ENCODE measurements at places on chromosomes 7 and 10.

DNA sequence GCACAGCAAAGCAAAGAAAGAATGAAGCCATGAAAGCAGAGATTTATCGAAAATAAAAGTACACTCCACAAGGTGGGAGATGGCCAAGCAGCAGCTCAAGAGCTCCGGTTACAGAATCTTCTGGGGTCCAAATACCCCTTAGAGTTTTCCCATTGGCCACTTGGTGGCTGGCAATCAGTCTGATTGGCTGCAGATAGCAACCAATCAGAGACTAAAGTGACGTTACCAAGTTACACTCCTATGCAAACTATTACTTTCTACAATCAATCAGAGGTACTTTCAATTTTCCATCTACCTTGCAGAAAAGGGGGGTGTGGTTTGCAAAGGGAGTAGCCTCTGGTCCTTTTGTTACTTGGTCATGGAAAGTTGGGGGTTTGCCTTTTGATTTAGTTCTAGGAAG, 58.0 kb upstream of the AUTS2 start:
- H3K27ac ChIP-seq, result no peak overlapping the region
- H3K4me3 ChIP-seq, result no peak overlapping the region
- no peaks in the 10 kb centered on the region for H3K4me1 ChIP-seq
- DNase-seq, result no peak

- H3K27me3 ChIP-seq, result no peaks in the 10 kb centered on the region
- H3K27ac ChIP-seq, result peak overlapping the region; percentile 42
- no peak for DNase-seq
- H3K4me3 ChIP-seq, result no peak overlapping the region
- H3K36me3 ChIP-seq, result peaks cover 4% of the 10 kb centered on the region
Measured at GRCh38 chr7:105450177-105450861, 61.6 kb upstream of the SRPK2 start.

GRCh38 chr7:108079648-108080591, 50.2 kb downstream of the LAMB4 start:
- H3K4me3 ChIP-seq, result no peak overlapping the region
- H3K36me3 ChIP-seq, result no peaks in the 10 kb centered on the region
- H3K27me3 ChIP-seq, result peaks cover 4% of the 10 kb centered on the region
- H3K27ac ChIP-seq, result no peak overlapping the region
- no peak for DNase-seq
- no peaks in the 10 kb centered on the region for H3K4me1 ChIP-seq

DNA sequence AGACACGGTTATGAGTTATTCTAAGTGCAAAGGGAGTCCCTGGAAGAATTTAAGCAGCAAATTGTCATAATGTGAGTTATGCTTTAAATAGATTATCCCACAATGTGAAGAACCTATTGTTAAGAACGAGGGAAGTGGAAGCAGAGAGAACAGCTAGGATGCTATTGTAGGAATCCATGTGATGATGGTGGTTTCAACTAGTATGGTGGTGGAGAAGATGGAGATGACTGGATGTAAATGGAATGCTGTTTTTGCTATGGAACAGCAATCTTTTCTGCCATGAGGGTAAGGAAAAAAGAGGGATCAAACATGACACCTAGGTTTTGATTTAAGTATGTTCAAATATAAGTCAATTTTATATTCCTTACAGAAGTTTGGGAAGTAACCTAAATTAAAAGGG, 191.3 kb downstream of the RNF133 start:
- no peaks in the 10 kb centered on the region for H3K27me3 ChIP-seq
- no peak overlapping the region for H3K27ac ChIP-seq
- H3K36me3 ChIP-seq, result no peaks in the 10 kb centered on the region
- no peaks in the 10 kb centered on the region for H3K4me1 ChIP-seq

GRCh38 chr7:37815671-37816371, 32.6 kb upstream of the NME8 start:
- H3K27ac ChIP-seq, result no peak overlapping the region
- H3K4me3 ChIP-seq, result no peak overlapping the region
- H3K4me1 ChIP-seq, result no peaks in the 10 kb centered on the region
- H3K27me3 ChIP-seq, result peaks cover 5% of the 10 kb centered on the region
- no peak for DNase-seq
- no peaks in the 10 kb centered on the region for H3K36me3 ChIP-seq

GRCh38 chr7:33243319-33243881, 114.0 kb downstream of the BBS9 start:
- no peaks in the 10 kb centered on the region for H3K36me3 ChIP-seq
- no peaks in the 10 kb centered on the region for H3K4me1 ChIP-seq
- no peaks in the 10 kb centered on the region for H3K27me3 ChIP-seq
- DNase-seq, result no peak
- H3K4me3 ChIP-seq, result no peak overlapping the region

DNA sequence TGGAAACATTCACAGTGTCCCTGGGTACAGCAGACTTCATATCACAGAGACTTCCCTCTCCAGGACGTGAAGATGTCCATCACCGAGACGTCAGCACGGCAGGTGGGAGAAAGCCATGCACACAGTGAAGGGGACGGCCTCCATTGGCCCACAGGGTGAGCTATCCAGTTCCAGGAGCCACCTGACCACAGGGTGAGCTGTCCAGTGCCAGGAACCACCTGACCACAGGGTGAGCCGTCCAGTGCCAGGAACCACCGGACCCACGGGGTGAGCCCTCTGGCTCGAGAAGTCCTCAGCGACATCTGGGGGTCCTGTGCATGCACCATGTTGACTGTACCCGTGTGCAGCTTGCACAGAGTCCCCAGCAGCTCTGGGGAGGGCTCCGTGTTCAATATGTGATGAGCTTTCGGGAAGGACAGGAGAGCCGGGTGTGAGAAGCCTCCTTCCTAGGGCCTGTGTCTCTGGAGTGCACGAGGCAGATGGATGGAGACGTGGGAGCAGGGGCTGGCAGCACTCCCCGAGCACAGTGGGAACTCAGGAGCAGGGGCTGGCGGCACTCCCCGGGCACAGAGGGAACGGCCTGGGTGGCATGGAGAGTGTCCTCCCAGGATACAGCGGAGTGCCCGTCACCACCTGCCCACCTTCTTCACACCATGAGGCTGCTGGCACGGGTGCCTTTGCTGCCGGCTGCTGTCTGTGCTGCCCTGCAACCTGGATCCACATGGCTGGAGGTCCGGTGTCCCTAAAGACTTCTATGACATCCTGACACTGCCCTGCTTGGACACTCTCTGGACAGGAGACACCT, 616.2 kb downstream of the DNAJB6 start:
- no peak overlapping the region for H3K27ac ChIP-seq
- no peak for DNase-seq
- H3K4me3 ChIP-seq, result no peak overlapping the region

GRCh38 chr7:108331971-108332370, 124.3 kb downstream of the NRCAM start:
- no peak overlapping the region for H3K27ac ChIP-seq
- no peak overlapping the region for H3K4me3 ChIP-seq
- no peaks in the 10 kb centered on the region for H3K4me1 ChIP-seq
- no peaks in the 10 kb centered on the region for H3K27me3 ChIP-seq
- no peaks in the 10 kb centered on the region for H3K36me3 ChIP-seq

GRCh38 chr7:36887233-36887632, 162.9 kb upstream of the AOAH start:
- H3K4me3 ChIP-seq, result no peak overlapping the region
- H3K27ac ChIP-seq, result no peak overlapping the region
- H3K4me1 ChIP-seq, result peaks cover 25% of the 10 kb centered on the region

DNA sequence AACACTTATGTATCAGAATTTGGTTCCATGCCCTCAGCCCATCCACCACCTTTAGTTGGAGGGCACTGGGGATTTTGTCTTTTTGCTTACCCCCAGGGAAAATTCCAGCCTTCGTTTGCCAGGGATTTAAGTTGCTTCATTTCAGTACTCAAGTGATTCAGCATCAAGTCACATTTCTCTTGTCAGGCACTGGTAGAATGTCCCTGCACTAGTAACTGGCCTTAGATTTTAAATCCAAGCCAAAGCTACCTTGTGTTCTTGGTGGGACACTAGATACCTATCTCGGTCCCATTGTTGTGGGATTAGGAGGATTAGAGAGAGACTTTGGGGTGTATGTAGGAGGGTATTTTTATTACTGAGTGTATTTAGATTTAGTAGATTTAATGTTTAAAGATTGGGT, 613.1 kb downstream of the SUGCT start:
- DNase-seq, result no peak
- H3K27ac ChIP-seq, result no peak overlapping the region
- no peaks in the 10 kb centered on the region for H3K36me3 ChIP-seq
- H3K4me3 ChIP-seq, result no peak overlapping the region

DNA sequence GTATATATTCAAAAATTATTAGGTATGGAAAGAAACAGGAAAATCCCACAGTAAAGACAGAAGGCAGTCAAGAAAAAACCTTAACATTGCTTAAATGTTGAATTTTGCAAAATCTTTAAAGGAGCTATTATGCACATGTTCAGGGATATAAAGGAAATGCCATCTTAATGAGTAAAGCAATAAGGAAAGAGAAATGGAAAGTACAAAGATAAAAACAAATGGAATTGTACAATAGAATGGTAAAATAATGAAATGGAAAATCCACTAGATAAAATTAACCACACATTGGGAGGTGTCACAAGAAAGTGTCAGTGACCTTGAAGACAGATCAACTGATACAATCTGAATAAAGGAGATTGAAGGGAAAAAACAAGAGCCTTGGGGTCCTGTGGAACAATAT, 82.0 kb downstream of the KIF20B start:
- H3K27me3 ChIP-seq, result no peaks in the 10 kb centered on the region
- no peak overlapping the region for H3K4me3 ChIP-seq
- DNase-seq, result no peak
- peaks cover 11% of the 10 kb centered on the region for H3K36me3 ChIP-seq

GRCh38 chr7:94236960-94237359, 157.7 kb upstream of the COL1A2 start:
- H3K4me3 ChIP-seq, result no peak overlapping the region
- H3K27me3 ChIP-seq, result peaks cover 2% of the 10 kb centered on the region
- H3K4me1 ChIP-seq, result no peaks in the 10 kb centered on the region
- H3K36me3 ChIP-seq, result no peaks in the 10 kb centered on the region

- H3K4me1 ChIP-seq, result no peaks in the 10 kb centered on the region
- H3K4me3 ChIP-seq, result no peak overlapping the region
- H3K27me3 ChIP-seq, result no peaks in the 10 kb centered on the region
- no peak for DNase-seq
Measured at GRCh38 chr7:78760620-78761355, 692.7 kb downstream of the MAGI2 start.

DNA sequence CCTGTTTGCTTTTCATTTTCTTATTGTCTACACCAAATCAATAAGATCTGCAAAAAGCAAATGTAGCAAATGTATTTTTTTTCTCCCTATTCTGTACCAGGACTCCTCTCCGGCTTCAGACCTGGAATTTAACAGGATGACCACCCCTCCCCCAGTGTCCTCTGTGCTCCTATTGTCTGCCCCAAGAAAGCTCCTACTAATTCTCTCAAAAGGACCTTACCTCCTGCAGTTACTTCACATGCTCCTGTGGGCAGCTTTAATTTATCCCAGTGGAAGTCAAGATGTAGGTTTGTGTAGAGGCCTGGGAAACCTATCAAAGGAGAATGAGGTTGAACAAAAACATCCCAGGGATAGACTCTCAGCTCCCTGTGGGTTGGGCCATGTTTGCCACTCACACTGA, 31.3 kb downstream of the PLXNA4 start:
- DNase-seq, result no peak
- H3K27me3 ChIP-seq, result peaks cover 11% of the 10 kb centered on the region
- peaks cover 3% of the 10 kb centered on the region for H3K36me3 ChIP-seq
- peaks cover 18% of the 10 kb centered on the region for H3K4me1 ChIP-seq

GRCh38 chr7:3482147-3482921, 181.3 kb downstream of the SDK1 start:
- no peak overlapping the region for H3K27ac ChIP-seq
- H3K36me3 ChIP-seq, result no peaks in the 10 kb centered on the region
- H3K4me3 ChIP-seq, result no peak overlapping the region
- no peak for DNase-seq
- H3K27me3 ChIP-seq, result peaks cover 13% of the 10 kb centered on the region

DNA sequence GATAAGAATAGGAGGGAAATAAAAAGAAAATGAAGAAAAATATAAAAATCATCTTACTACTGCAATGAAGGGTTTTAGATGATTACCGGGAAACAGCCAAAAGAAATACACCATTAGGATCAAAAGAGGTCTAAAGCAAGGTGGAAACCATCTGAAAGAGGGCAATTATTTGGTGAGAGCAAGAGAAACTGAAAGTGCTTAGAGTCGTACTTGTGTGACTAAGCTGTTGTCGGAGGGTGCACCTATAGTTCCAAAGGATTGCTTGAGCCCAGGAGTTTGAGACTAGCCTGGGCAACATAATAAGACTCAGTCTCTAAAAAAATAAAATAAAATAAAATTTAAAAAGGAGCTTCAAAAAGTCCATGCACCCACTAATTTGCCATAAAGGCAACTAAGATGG, 169.5 kb downstream of the DKK1 start:
- DNase-seq, result no peak
- no peaks in the 10 kb centered on the region for H3K27me3 ChIP-seq
- no peaks in the 10 kb centered on the region for H3K36me3 ChIP-seq
- no peak overlapping the region for H3K27ac ChIP-seq

- peaks cover 50% of the 10 kb centered on the region for H3K36me3 ChIP-seq
- no peaks in the 10 kb centered on the region for H3K27me3 ChIP-seq
- H3K4me1 ChIP-seq, result peaks cover 84% of the 10 kb centered on the region
Measured at GRCh38 chr10:61986788-61987492, 85.4 kb downstream of the ARID5B start.

GRCh38 chr10:2619916-2620315, 447.4 kb upstream of the PFKP start:
- H3K27me3 ChIP-seq, result no peaks in the 10 kb centered on the region
- H3K27ac ChIP-seq, result no peak overlapping the region
- H3K4me3 ChIP-seq, result no peak overlapping the region
- no peaks in the 10 kb centered on the region for H3K4me1 ChIP-seq
- H3K36me3 ChIP-seq, result no peaks in the 10 kb centered on the region

DNA sequence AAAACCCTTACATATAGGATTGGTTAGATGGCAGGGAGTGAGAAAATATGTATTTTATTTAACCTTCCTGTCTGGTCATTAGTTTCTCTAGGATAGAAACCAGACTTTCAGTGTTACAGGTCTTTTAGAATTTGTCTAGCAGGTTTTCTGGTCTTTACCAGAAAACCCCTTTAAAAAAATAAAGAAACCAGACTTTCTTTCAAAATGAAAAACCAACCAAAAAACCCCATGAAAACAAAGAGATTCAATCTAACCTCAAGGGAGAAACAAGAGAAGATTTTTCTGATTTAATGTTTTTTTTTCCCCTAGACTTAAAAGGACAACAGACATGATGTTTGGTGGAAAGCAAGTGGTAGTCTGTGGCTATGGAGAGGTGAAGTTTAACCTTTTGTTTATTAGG, 28.7 kb upstream of the STRIP2 start:
- H3K4me3 ChIP-seq, result no peak overlapping the region
- H3K27me3 ChIP-seq, result no peaks in the 10 kb centered on the region
- H3K36me3 ChIP-seq, result peaks cover 29% of the 10 kb centered on the region
- peaks cover 44% of the 10 kb centered on the region for H3K4me1 ChIP-seq

- no peaks in the 10 kb centered on the region for H3K4me1 ChIP-seq
- peaks cover 6% of the 10 kb centered on the region for H3K27me3 ChIP-seq
- H3K4me3 ChIP-seq, result no peak overlapping the region
- H3K27ac ChIP-seq, result no peak overlapping the region
Measured at GRCh38 chr7:45181286-45181960, 23.8 kb downstream of the RAMP3 start.

DNA sequence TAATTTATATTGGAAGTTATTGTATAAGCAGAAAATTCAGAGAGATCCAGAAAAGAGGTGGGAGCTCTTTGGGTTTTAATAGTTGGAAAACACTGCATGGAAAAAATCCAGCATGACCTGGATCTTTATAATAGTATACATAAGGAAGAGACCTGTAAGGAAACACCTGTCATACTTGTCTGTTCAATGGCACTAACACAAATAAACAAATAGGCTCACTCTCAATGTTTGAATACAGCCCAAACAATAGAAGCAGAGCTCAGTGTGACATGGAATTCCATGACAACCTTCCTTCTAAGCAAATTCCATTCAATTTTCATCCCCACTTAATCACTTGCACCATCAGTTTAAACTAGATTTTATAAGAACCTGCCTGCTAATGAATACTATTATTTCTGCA, 31.7 kb downstream of the CISD1 start:
- no peaks in the 10 kb centered on the region for H3K36me3 ChIP-seq
- DNase-seq, result no peak
- H3K4me3 ChIP-seq, result no peak overlapping the region
- peaks cover 4% of the 10 kb centered on the region for H3K4me1 ChIP-seq

All from activated T-helper 1 cell treated with anti-CD3 and anti-CD28 coated beads, Interleukin-12 subunit alpha, Interleukin-12 subunit beta, Interleukin-2, Interleukin-4 antibody, amounts not matched to agents 30 ng/mL and 10 ng/mL and 1 ng/mL, durations not matched to agents 14 hours and 24 hours and 36 hours (primary cell).